NCI-H2081 (cell line): ENCODE measurements at places on chromosomes 1 and 21.

GRCh38 chr1:244920911-244921761, 56.8 kb upstream of the HNRNPU start:
- DNase-seq: no peak

DNA sequence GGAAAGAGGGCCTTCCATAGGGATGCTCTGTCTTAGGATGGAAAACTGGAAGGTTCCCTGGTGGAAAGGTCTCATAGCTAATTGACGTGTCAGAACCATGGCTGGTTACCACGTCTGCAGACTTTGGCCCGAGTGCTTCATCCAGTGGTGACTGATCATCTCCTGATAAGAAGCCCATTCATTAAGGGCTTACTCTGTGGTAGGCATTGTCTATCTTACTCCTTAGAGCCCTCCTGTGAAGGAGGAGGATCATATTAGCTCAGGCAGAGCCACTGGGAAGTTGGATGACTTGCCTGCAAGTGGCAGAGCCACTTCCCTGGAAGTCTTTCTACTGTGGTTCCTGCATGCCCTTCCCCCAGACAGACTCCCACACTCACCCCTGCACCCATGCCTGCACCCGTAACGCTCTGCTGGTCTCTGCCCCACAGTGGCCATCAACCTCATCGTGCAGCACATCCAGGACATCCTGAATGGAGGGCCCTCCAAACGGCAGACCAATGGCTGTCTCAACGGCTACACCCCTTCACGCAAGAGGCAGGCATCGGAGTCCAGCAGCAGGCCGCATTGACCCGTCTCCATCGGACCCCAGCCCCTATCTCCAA, 79.9 kb downstream of the UCK2 start:
- DNase-seq: no peak

DNA sequence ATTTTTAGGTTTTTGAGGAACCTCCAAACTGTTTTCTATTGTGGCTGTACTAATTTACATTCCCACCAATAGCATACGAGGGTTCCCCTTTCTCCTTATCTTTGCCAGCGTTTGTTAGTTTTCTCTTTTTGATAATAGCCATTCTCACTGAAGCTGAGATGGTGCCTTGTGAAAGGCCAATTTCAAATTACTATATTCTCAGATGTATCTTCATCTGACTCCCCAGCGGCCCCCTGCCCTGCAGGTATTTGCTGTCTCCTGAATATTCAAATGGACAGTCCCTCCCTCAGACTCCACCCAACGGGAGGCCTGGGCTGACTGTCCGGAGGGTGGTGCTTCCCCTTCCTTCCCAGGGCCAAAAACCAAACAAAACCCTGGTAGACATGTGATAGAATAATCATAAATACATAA, 33.5 kb upstream of the TARBP1 start:
- DNase-seq: no peak

- DNase-seq: no peak
Observed at GRCh38 chr1:36055706-36056105, 28.2 kb upstream of the TEKT2 start.

DNA sequence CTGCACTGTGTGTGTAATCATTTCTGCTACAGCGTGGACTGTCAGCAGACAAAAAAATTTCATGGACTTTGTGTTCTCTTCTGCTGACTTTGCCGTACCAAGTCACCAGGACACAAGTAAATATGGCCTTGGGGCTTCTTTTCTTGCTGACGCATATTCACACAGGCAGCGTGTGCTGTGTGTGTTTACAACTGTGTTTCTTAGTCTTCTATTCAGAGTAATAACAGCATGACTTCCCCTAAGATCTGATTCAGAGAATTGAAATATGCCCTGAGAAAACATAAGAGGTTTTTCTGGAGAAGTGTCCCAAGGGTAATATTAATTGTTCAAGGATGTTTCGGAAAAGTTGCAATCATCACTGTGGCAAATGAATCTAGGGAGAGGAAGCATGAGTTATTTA, 47.1 kb upstream of the DYNLT5 start:
- no peak for DNase-seq

- no peak for DNase-seq
Observed at GRCh38 chr1:44719318-44719717, 11.7 kb downstream of the RNU5D-1 start.

- no peak for DNase-seq
Observed at GRCh38 chr1:176648556-176648955, 185.6 kb downstream of the PAPPA2 start.

DNA sequence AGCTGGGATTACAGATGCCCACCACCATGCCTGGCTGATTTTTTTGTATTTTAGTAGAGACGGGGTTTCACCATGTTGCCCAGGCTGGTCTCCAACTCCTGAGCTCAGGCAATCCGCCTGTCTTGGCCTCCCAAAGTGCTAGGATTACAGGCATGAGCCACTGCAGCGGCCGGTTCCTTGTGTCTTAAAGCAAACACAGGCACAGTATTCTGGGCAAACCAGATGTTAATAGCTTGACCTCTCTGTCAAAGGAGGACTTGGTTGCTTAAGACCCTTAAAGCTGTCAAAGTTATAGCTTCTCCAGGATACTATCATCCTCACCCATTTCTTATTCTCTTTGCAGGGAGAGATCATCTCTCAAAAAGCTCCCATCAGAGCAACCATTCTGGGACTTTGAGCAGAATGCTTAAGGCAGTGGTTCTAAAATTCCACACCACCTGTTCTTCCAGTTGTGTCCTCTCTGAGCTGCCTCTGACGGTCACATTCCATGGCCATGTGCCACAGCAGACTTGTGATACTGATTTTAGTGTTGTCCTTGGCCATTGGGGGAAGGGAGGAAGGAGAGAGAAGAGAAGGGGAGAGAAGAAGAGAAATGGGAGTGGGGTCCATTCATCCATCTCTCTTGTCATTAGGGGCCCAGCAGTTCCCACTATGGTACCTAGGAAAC, 81.8 kb downstream of the PBX1 start:
- DNase-seq: no peak

GRCh38 chr1:153553830-153554541, 4.9 kb upstream of the S100A3 start:
- DNase-seq: no peak
